ENCODE measurements at places on chromosomes 1 and 21. TPM values are rescaled to one million over a fixed set of nuclear protein-coding genes. Genes with fewer than 3 reads are reported as not detected.

DNA sequence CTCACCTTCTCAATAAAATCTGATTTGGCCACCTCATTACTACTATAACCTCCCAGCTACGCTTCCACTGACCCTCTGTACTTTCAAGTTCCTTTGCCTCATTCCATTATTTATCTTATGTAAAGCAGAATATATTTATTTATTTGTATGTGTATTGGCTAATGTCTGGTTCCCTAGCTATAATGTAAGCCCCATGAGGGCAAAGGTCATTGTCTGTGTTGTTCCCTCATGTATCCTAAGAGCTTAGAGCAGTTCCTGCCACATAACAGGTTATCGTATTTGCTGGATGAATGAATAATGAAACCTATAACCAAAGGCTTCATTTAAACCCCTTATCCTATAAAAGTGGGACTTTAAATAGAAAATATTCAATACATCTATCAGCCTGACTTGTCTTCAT lies 77.9 kb upstream of the DPT start:
- no peak for DNase-seq

IGSF21 gene
- 0.10 TPM for polyA plus RNA-seq

GRCh38 chr21:37372951-37373350 lies 6.4 kb downstream of the DYRK1A start:
- no peak for DNase-seq

- no peak for DNase-seq
Measured at GRCh38 chr1:95126366-95126765, 9.2 kb downstream of the TLCD4 start.

MTARC1 gene
- 3.3 TPM for polyA plus RNA-seq

CFHR3 gene
- polyA plus RNA-seq: 1.7 TPM

RNU1-2 gene
- polyA plus RNA-seq: not detected
